Activated CD4-positive, alpha-beta T cell treated with anti-CD3 and anti-CD28 coated beads, Interleukin-2, amount 50 U/mL, for 4 hours (primary cell): ENCODE measurements at places on chromosomes 4 and X.

DNA sequence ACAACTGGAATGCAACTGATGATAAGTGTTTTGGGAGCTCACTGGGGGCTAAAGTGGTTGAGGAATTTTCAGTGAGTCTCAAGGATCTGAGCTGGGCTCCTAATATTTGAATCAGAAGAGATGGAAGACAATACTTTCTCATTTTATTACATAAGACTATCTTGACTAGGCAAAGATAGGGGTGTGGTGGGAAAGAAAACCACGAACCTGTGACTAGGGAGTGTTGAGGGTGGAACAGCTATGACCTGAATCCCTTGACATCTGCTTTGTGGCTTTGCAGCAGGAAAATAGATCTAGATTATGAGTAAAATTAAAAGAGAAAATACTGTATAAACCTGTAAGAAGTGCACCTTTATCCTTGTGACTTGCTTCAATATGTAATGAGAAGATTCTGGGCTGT, 295.1 kb upstream of the TEX13A start:
- no peak for DNase-seq

DNA sequence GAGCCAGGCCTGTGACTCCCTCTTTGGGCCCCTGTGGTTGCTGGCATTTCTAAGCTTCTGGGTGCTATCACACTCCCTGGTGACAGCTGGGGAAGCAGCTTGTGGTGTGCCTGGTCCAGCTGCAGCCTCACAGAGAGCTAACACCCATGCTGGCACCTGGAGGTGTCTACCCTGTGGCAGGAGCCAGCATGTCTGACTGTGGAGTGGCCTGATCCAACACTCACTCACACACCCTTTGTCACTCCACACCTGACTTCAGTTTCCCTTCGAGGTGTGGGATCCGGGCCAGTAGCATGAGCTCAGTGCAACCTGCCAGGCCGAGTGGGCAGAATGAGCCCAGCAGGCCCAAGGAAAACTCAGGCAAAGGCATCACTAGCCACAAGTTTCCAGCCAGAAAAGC, 67.5 kb downstream of the TECRL start:
- DNase-seq = no peak

DNA sequence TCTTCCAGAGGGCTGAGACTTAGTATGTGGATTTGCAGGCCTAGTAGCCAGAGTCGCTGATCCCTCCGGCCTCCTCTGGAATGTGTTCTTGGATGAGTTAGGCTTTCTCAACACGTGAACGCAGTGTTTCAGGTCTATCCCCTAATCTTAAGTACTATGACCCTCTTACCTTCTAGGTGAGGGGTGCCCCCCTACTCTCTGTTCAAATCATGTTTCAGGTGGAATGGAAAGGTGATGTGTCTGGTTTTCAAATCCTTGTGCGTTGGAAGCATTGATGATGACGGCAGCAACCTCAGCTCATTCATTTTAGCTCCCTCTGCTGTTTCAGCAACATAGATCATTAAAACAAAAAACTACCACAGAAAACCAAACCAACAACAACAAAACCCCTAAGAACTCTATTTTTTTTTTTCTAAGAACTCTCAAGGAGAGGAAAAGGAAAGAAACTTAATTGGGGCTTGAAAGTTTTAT, 56.4 kb downstream of the RWDD4 start:
- DNase-seq = no peak

DNA sequence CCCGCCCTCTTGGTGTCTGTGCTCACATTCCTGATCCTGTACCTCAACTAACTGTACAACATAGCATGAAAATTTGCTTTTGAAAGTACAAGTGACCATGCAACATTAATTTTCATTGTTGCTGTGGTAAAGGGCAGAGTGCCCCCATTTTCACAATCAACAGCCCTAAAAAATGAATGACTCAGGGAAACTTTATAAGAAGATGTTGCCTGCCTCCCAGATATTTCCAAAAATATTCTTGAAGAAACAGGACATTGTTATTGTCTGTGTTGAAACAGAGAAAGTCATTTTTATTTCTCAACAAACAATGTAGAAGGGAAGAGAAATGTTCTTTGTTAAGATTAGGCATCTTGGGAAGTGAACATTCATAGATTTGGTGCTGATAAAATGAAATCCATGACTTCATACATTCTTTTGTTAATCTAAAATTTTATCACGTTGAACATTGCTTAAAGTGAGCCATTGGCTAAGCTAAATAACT, 113.9 kb upstream of the ANXA3 start:
- DNase-seq = no peak

- no peak for DNase-seq
These were observed 16.2 kb upstream of the NAT8L start for GRCh38 chr4:2042947-2043395.

DNA sequence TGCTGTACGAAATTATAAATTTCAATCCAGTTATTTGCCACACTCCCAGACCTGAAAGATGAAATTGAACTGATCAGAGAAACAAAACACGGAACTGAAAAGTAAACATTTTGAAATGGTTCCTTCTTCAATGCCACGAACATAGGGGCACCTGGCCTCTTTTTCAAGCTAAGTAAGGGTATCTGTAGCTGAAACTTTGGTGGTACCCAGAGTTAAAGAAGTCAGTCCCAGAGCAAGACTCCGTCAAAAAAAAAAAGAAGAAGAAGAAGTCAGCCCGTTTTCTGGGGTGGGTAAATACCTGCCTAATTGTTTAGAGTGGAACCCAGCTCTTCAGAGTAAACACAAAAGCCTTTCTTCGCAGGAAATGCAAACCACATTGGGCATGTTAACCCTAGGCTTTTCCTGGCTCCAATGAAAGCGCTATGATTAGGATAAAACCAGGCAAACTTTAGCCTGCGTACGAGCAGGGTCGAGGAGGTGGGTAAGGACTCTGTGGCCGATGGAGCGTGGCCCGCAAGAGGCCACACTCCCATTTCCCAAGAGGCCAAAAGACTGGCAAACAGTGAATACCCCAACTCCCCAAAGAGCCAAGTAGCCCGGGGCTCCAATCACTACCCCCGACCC, 1.3 kb downstream of the ANTXR2 start:
- no peak for DNase-seq

- no peak for DNase-seq
These were observed 179.9 kb downstream of the KCNIP4 start for GRCh38 chr4:21768349-21769310.

DNA sequence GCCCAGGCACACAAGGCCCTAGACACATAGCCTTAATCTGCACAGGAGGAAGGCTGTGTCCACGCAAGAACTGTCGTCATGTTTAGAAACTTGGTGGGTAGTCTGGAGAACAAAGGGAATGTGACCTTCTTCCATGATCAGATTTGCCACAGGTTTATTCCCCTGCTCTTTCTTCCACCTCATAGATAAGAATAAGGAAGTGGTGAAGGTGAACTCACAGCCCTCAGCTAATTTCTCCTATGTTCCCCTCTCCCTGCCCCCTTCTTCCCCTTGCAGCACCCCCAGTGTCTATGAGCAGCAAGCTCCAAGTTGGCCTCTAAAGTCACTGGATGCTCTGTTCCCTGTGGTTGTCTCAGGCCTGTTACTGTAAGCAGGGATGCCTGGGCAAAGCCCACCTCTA, 39.8 kb upstream of the LAS1L start:
- no peak for DNase-seq

DNA sequence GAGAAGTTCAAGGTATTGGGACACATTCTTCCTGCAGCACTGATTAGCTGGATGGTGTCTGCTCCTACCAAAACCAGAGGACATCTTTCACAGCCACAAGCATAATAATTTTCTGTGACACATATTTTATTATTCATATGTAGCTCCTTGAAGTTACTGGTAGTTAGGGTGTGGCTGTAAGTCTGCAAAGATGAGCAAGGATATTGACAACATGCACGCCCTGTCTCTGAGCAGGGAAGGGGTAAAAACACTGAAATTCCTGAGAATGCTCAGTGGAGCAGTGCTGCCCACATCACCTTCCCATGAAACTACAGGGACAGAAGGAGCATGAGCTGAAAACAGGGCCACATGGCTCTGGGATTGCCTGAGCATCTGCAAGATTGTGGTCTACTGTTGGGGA, 38.9 kb downstream of the PARM1 start:
- no peak for DNase-seq

GRCh38 chr4:153248641-153249198, 44.5 kb downstream of the TRIM2 start:
- DNase-seq = no peak

GRCh38 chrX:111284631-111285293, 14.5 kb upstream of the CAPN6 start:
- no peak for DNase-seq

- DNase-seq = no peak
These were observed 107.5 kb upstream of the ACSL4 start for GRCh38 chrX:109840585-109840984.

DNA sequence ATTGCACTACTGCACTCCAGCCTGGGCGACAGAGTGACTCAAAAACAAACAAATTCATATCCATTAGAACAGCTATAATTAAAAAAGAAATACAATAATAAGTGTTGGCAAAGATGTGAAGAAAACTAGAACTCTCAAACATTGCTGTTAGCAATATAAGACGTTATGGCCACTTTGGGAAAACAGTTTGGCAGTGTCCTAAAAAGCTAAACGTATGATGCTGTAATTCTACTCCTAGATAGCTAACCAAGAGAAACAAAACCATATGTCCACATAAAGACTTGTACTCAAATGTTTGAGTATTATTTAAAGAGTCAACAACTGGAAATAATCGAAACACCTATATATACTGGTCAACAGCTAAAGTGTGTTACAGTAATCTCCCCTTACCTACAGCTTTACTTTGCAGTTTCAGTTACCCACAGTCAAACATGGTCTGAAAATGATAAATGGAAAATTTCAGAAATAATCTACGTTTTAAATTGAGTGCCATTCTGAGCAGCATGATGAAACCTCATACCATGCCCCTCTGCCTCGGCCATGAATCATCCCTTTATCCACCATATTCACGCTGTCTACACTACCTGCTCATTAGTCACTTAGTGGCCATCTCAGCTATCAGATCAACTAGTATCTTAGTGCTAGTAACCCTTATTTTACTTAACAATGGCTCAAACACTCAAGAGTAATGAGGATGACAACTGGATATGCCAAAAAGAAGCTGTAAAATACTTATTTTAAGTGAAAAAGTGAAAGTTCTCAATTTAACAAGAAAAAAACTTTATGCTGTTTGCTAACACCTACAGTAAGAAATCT, 4.9 kb downstream of the ELF2 start:
- no peak for DNase-seq

GRCh38 chr4:156538210-156538609, 433.4 kb downstream of the PDGFC start:
- no peak for DNase-seq

- DNase-seq = no peak
These were observed 324.8 kb downstream of the FRMPD4 start for GRCh38 chrX:12463052-12463451.

DNA sequence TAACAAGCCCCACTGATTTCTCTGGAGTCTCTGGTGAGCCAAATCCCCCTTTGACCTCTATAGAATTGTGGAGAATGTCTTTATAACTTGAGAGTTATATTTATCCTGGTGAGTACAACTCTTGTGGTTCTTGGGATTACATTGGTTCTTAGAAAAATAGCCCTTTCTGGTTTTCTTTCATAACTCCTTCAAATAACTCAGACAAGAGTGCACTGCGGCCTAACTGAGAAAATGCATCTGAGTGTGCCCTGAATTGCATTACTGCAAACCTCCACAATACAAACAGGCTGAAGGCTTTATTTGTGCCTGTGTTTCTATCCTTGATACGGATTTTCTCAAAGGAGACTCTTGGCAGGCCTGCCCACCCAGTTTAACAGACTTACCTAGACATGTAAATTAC, 2.7 kb downstream of the BEX3 start:
- DNase-seq = no peak

DNA sequence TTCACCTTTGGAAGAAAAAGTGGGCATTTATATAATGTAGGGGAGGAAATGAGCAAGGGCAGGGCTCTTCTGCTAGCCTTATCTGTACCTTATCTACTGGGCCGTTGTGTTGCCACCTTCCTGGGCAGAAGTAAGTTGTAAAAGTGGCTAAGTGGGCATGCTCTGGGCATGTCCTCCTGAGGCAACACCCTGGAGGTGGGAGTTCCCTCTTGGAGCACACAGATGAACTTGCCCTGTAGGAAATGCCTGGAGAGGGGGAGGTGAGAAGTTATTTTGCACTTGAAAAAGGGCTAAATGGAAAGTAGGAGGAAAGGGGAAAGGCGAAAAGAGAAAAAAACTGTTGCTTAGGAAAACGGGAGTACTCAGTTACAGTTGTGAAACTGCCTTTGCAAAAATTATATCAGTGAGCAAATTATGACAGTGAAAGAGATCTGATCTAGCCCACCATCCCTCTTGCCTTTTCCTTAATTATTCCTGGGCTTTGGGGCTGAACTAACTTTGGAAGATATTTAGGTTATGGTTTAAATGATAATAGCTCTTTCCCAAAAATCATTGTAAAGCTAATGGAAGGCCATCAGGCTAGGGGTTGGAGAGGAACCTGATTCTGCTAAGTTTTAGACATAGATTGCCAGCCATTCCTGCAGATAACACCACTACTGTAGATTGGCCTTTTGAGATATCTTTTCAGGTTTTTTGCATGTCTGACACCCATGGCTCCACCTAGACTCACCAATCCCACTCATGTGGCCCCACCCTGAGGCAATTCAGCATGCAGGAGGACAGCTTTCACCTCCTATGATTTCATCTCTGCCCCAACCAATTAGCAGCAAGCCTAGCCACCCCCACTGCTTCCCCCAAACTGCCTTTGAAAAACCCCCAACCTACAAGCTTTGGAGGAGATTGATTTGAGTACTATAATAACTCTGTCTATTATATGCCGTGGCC, 20.5 kb upstream of the ZNF81 start:
- DNase-seq = no peak

DNA sequence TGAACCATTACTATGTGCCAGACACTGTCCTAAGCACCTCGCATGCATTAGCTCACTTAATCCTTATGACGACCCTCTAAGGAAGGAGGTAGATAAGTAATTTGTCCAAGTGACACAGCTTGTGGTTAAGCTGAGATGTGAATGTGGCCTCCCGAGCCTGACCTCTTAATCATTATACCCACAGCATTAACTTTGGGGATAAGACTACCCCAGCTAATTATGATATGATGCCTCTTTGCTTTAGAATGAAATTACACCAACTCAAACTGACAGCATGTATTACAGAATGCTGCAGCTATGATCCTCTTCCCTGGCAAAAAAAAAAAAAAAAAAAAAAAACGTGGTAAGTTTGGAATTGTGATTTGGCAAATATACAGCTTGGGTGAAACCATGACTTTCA, 53.5 kb downstream of the APBB2 start:
- DNase-seq = no peak

- no peak for DNase-seq
These were observed 24.1 kb upstream of the MRFAP1 start for GRCh38 chr4:6616087-6616995.

DNA sequence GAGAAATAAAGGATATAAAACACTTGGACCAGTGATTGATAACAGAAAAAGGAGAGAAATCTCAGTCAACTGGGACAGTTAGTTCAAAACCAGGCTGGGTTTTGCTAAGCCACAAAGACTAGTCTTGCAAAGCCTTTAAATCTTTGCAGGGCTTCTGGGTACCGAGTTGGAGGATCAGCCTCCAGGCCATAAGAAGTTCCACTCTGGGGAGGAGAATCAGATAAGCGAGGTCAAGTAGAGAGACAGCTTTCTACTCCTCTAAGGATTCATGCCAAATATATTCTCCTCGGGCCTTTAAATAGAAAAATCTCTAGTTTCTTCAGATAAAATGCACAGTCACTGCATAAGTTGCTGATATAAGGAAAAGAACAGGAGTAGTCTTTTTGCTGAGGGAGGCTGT, 92.7 kb downstream of the MFAP3L start:
- no peak for DNase-seq
